Activated CD8-positive, alpha-beta T cell treated with anti-CD3 and anti-CD28 coated beads, Interleukin-2, amount 10 ng/mL, durations not matched to agents 7 days and 5 days (primary cell): ENCODE measurements at places on chromosomes 3 and 15. TPM values are rescaled to one million over a fixed set of nuclear protein-coding genes. Genes with fewer than 3 reads are reported as not detected.

DNA sequence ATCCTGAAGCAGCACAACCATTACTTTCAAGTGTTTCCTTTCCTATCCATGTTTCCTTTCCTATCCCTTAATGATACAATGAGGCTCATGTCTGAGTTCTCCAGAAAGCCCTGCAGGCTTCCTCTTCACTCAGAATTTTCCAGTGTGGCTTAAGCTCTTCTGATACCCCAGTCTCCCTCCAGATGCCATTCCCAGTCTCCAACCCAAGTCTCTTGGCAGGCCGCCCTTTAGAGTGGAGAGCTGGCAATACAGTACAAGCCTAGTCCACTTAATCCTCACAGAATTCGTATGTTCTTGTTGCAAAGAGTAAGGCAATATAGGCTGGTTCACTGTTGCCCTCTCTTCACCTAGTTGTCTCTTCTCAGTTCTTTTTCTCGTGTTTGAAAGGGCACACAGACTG lies 503.9 kb upstream of the MDFIC2 start:
- DNase-seq = no peak

DNA sequence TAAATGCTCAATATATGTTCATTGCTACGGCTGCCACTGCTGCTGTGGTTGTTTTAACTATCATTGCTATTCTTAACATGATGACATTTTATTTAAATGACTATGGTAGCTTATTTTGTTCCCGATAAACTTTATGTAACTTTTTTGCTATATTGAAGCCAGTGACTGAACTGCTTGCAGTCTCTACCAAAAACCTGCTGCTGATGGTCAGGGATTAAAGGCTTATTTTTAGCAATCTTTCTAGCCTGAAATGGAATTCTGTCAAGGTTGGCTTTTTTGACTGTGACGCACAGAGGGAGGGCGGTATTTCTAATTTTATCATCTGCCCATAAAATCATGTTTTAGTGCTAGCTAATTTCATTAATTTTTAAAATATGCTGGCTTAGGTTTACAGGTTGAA lies 271.8 kb downstream of the KCNH8 start:
- DNase-seq = no peak

DNA sequence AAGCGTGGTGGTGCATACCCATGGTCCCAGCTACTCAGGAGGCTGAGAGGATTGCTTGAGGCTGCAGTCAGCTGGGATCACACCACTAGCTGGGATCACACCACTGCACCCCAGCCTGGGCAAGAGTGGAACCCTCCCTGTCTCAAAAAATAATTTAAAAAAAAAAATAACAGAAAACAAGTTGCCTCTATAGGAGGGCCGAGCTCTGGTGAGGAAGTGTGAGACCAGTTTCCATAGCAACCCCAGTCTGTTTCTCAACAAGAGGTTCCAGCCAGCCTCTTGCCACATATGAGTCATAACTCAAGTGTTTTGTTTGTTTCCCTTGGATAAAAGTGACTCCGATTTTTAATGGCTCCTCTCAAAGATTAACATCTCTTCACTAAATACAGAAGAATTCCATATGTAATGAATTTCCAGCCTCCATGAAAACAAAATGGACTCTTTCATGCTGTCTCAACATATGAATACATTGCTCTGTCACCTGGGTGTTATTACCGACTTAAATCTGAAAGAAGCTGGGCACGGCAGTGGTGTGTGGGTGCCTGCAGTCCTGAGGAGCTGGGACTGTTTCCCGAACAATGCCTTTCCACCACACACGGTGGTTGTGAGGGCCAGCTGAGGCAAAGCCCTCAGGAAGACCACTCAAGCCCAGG lies 19.7 kb downstream of the TMEM43 start:
- DNase-seq = peak; percentile 86

DNA sequence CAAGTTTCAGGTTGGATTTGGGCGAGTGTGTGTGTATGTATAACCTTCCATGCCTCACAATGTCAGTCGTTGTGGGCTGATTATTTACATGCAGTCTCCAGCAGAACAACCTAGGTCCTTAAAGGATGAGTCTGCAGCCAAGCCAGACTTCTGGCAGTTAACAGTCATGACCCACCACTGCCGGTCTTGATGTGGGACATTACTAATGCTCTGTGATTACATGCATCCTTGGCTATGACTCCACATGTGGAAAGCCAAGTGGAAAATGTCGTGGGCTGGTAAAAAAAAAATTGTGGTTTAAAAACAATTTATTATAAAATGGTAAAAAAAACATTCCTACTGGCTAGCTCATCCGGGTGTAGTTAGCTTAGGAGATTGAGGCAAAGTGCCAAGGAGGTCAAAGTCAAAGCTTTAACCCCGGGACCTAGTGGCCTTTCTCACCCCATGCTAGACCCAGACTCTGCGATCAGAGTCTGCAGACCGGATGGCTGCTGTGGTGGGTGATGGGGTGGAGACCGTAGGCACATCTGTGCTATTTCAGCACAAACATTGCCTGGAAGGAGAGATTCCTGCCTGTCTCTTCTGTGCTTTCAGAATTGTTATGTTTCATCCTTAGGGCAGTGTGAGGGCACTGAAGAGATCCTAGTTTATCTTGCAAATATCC lies 6.8 kb downstream of the RARRES1 start:
- DNase-seq = no peak

DNA sequence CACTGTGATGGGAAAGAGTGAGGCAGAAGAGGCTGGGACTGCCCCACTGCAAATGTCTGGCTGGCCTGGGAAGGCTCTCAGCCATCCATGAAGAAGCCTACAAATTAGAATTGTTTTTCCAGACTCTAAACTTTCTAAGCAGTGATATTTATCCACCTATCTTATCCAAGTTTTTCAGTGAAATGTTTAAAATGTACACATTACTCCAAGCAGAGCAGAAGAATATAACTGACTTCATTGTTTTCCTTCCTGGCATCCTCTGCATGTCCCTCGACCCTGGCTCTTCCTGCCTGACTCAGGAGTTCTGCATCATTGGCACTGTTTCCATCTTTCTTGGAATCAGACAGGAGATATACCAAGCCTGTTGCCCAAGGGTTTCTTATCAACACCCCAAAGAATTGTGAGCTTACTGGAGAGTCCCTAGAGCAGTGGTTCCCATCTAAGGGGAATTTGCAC lies 401.5 kb upstream of the PROK2 start:
- no peak for DNase-seq

GRCh38 chr3:107928084-107928445 lies 162.8 kb downstream of the CD47 start:
- DNase-seq = no peak

DNA sequence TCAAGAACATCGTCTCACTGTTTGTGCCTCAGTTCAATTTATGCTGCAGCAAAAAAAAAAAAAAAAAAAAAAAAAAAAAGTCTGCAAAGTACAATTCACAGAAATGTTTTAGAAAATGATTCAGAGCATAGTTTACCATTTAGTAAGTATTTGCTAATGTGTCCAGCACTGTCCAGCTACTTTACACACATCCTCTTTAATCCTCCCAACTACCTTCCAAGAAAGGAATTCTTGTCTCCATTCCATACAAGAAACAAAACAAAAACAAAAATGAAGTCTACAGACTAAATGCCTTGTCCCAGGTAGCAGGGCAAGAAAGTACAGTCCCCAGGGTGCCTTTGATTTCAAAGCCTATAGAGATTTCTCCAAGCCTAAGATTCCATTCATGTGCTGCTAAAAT lies 38.9 kb upstream of the SNTN start:
- no peak for DNase-seq

GRCh38 chr15:88613074-88613944 lies 7.8 kb upstream of the AEN start:
- DNase-seq = no peak

- no peak for DNase-seq
Measured at GRCh38 chr3:15690230-15690629, 88.7 kb downstream of the BTD start.

- DNase-seq = no peak
Measured at GRCh38 chr3:69087030-69087791, 2.5 kb downstream of the ARL6IP5 start.

DNA sequence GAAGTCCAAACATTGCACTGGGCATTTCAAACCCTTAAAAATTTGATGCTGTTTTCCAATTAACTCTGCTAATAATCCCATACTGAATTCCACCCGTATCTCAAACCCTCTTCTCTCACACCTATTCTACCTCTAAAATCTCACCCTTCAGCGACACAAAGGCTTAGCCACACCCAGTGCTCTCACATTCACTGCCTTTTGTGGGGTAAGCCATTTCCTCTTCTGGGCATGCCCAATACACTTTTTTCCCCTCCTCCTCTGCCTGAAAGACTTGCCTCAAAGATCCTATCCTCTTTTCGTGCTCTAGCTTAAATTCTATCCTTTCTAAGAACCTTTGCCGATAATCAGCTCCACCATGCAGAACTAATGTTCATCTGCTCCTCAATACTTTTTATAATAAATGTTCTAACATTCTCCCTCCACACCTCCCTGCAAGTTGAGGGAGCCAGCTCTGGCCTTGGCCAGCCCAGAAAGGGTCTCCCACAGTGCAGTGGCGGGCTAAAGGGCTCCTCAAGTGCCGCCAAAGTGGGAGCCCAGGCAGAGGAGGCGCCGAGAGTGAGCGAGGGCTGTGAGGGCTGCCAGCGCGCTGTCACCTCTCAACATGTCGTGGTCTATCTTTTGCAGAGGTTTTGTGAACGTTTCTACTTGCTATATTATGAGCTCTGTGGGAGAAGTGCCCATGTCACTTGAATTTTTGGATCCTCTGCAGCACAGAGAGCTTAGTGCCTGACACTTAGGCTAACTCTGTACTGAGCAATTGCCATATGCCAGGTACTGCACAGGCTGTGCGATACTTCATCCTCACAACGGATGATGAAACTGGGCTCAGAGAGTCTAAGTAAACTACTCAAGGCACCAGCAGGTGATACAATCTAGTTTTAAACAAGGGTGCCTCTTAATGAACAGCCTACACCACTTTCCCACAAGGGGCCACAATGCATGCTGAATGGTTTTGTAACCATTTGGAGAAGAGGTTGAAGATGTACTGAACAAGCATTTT lies 53.6 kb upstream of the BCL6 start:
- DNase-seq = peak; percentile 77

DNA sequence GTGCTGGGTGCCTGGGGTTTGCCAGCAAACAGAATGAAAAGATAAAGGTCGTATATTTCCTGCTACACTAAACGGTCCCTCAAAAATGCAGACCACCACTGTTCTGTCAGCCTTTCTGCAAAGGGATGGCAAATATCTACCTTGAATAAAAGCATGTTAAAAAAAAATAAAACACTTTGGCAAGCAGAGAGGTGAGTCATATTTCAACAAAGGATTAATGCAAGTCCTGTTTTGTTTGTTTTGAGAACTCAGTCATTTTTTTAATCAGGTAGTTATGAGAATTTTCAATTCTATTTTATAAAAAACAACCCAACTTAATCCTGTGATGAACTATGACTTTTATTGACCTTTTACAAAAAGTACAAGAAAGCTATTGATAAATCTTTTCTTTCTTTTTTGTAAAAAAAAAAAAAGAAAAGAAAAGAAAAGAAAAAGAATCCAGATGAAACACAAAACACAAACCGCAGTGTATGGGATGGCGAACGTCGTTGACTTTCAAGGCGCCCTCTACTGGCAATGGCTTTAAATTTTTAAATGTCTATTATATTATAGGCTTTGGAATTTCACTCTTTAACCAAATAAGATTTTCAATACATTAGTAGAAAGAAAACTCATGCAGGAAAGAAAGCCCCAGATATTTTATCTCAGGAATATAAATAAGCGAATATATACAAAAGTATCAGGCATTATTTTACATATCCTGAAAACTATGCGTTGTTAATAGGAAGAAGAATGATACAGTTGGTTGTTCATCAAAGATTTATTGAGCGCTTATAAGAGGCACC lies 87.8 kb downstream of the NCEH1 start:
- DNase-seq = peak; percentile 62

The LINGO1 gene
- not detected for total RNA-seq

The ZNF774 gene
- 0.60 TPM for total RNA-seq

The PPP1R14D gene
- not detected for total RNA-seq
